ENCODE measurements at places on chromosomes 7 and 10. TPM values are rescaled to one million over a fixed set of nuclear protein-coding genes. Genes with fewer than 3 reads are reported as not detected.

DNA sequence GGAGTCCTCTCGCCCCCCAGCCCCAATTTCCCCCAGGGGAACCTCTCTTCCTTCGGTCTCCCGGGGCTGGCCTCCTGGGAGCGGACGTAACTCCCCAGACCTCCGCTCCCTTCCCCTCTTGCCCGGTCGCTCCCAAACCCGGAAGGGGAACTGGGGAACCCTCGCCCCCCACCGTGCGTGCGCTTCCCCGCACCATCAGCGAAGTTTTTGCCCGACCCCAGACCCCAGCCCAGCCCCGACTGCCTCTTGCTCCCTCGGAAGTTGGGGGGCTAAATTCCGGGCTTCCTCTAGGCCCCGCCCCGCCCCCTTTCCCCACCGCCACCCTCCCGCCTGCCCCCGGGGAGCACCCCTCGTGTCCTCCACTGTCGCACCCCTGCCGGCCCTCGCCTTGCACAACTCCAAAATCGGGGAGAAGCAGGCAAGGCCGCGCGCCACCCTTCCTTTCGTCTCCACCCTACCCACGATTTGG, 436 bp downstream of the GNB2 start:
- peak; percentile 43 for DNase-seq

Gene RAB11FIP2
- 1.6 TPM for polyA plus RNA-seq

DNA sequence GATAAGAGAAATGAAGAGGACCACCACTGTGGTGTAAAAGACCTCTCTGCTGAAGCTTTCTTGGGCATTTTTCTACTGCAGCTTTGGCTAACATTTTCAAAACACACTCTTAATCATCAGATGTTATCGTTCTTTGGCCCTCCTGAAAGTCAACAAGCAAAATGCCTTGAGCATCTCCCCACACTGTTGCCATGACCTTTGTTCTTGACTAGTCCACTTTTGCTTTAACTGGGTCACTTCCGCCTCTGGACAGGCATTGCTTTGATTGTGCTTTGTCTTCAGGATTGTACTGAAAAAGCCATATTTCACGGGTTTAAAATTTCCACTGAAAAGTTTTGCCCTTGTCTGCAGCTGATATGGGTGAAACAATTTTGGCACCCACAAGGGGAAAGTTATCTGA, 107.8 kb upstream of the CXCL12 start:
- DNase-seq, result no peak

DNA sequence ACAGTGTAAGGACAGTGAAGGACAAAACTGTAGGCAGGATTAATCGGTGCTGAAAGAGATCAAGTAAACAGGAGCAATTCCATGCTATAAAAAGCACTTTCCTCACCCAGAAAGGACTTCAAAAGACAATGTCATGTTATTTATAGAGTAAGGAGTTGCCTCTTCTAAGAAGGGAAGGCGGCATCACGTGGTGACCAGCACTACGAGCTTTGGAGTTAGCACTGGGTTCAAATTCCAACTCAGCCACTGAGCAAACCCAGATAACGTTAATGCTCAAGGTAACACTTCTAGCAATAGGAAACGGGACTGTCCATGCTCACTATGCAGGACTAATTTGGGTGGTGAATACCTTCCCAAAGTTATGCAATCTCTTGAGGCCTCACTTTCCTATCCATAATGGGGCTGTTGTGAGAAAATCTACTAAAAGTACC, 715 bp upstream of the PANK1 start:
- peak; percentile 96 for DNase-seq

Gene PGAM2
- 2.0 TPM for polyA plus RNA-seq

DNA sequence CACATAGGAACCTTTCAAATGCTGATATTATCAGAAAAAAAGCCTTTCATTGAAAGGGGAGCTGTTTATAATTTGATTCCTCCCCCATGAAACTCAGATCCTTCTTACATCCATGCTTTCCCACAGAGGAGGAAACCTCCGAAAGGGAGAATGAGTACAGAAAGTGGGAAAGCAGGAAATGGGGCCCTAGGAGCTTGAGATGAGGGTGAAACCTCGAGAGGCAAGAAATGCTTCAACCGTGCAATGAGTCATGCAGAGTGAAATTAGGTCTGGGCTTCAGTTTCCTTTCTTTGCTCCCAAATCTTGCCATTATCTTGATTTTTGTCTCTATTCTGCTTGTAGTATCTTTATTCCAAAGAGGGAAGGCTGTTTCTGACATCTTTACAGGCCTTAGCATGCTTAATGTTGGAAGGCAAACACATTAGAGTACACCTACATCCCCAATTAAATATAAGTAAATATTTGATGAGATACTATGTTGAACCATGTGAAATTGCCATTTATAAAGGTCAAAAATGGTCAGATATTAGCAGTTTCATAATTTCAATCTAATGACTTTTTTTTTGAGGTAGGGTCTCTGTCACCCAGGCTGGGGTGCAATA, 79.1 kb downstream of the NAMPT start:
- no peak for DNase-seq

DNA sequence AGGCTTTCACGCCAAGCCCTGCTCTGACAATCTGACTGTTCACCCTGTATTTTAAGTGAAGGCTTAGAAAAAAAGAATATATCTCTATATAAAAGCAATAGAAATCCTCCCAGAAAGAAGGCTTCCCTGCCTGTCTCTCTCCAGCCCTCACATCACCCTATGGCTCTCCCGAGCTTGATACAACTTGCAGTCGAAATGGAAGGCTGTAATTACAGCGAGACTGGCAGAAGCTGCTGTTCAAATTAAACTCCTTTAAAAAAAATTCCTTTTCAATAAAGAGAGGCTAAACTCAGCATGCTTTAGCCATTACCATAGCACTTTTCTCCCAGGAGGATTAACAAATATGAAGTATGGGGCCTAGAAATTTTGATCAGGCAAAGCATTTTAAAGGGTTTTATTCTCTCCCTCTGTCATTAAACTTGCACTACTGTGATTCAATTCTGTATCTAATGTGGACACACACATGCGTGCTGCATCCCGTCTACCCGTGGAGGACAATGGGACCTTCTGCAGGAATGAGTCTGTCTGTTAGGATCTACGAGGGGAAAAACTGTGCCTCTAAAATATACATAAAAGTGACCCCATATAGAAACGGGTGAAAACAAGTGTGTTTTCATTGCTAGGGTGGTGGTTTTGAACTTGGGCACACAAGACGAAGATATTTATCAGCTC, 223.8 kb downstream of the USP6NL start:
- no peak for DNase-seq

Gene IFIT3
- polyA plus RNA-seq, result 19.5 TPM
